ENCODE measurements at places on chromosomes 11 and 22.
A peak's percentile ranks its signal among the peaks of the same experiment; 100 is the strongest.

- no peak for DNase-seq
Observed at GRCh38 chr22:27097933-27098332, 440.5 kb downstream of the MIAT start.

GRCh38 chr11:78282821-78283220 is 94.1 kb downstream of the USP35 start:
- no peak for DNase-seq

DNA sequence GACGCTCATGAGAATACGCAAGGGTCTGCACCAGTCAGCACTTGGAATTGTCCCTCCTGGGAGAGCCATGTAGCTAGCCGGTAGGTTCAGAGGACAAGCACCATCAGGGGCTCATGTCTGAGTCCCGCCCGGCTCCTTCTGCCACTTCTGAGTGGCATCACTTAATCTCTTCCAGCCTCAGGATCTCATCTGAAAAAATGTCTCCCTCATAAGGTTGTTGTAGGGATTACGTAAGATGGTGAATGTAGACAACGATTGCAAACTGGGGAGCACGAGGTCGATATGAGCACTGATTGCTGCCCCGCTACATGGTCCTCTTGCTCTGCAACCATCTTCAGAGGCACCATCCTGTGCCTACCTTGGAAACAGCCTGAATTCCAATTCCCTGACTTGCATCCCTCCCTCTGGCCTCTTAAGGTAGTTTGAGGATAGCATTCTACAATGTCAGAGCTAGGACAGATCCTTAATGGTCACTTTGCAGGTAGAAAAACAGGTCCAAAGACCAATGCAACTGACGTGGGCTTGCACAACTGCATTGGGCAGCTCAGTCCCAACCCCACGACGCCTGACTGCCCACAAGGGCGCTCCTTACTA is 115.8 kb upstream of the TMEM45B start:
- no peak for DNase-seq

DNA sequence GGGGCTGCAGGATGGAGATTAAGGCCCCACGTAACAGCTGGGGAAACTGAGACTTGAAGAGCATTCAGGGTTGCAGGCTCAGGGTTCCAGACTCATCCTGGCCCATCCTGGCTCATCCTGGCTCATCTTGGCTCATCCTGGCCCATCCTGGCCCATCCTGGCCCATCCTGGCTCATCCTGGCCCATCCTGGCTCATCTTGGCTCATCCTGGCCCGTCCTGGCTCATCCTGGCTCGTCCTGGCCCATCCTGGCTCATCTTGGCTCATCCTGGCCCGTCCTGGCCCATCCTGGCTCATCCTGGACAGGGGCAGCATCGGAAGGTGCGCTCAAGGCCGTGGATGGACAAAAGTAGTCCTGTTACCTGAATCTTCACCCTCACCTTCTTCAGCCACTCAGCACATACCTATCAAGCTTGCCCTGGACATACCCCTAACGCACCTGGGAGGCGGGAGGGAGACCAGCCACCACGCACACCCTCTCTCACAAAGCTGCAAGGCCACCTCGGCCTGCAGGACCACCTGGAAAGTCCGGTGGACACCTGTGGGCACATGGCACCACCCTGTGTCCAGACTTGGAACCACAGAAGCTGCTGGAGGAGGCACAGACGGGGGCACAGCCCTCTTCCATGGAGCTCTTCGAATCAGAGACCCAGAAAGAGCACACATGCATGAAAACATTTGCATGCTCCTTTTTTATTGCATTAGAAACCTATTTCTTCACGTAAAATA is 20.3 kb upstream of the NLRP6 start:
- DNase-seq = no peak

- peak; percentile 38 for DNase-seq
Observed at GRCh38 chr22:46542011-46542985, 4.9 kb upstream of the CELSR1 start.

DNA sequence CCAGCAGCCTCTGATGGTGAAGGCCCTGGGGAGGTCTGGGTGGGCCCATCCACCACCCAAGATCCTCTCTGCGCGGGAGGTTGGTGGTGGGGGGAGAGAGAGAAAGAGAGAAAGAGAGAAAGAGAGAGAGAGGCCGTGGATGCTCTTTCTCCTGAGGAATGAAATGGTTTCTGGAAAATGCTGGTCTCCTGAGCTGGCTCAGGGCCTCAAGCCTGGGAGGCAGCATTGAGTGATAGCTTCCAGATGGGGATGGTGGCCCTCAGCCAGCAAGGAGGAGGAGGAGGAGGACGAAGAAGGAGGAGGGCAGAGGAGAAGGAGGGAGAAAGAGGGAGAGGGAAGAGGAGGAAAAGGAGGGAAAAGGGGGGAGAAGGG is 4.6 kb downstream of the TSPAN32 start:
- DNase-seq = no peak

GRCh38 chr11:129395432-129395831 is 19.8 kb downstream of the BARX2 start:
- DNase-seq = no peak

All from activated T-helper 1 cell treated with anti-CD3 and anti-CD28 coated beads, Interleukin-2, amount 50 U/mL, for 16 hours (primary cell).